CD4-positive, alpha-beta T cell treated with Interleukin-12 subunit alpha and Interleukin-12 subunit beta, for 1 hour (primary cell): ENCODE measurements at places on chromosomes 4 and X.

GRCh38 chr4:95462921-95463320, 85.9 kb downstream of the UNC5C start:
- no peak for DNase-seq

GRCh38 chr4:4325321-4325720, 35.3 kb downstream of the ZBTB49 start:
- no peak for DNase-seq

- no peak for DNase-seq
Observed at GRCh38 chr4:185019456-185020292, 1.4 kb downstream of the HELT start.

GRCh38 chrX:4851534-4851933, 1138.1 kb upstream of the PRKX start:
- DNase-seq = no peak

DNA sequence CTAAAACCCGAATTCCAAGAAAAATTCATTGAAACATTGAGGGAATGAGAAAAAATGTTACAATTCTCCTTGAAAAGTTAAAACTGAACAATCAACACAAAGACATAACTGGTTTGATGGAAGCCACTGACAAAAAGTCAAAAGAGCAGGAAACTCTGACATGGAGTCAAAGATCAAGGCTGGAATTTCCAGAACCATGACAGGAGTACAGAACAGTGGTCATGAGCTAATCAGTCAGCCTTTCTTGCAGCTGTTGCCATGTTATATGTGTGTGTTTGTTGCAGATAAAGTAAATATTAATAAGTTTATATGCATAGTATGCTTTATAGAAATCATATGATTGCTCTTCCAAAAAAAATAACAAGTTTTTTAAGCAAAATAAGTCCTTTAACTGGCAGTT, 184.7 kb upstream of the HCCS start:
- DNase-seq = no peak

DNA sequence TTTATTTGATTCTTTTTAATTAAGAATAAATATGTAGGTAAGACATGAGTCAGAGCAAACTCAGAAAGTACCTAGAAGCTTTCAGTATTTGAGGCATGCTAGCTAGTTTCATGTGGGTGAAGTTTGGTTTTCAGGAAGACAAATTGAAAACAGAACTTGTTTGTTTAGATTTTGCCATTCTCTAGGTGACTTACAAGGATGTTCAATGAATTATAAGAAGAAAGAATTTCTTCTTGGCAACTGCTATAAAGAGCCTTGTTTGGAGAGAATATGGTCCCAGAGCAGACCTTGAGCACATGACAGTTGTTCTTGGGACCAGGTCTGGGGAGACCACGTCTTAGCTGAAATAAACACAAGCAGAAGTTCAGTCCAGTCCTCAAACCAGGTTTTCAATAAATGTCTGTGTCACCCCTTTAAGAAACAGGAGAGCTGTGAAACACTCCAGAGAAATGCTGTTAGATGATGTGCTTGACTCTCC, 38.0 kb upstream of the IL21 start:
- DNase-seq = no peak

GRCh38 chr4:138790706-138791340, 224.8 kb upstream of the NOCT start:
- DNase-seq = no peak

DNA sequence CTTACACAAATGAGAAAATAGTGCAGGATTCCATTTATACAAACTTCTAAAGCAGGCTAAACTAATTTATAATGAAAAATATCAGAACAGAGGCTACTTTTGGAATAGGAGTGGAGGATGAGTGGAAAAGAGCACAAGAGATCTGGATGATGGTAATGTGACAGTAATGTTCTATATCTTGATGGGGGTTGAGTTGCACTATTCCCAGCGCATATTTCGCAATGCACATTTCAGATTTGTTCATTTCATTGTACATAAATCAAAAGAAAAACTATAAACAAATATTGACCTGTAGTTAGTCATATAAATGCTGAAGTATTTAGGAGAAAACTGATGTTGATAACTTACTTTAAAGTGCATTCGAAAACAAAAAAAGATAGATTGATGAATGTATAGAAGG, 177.0 kb upstream of the MAOA start:
- no peak for DNase-seq

DNA sequence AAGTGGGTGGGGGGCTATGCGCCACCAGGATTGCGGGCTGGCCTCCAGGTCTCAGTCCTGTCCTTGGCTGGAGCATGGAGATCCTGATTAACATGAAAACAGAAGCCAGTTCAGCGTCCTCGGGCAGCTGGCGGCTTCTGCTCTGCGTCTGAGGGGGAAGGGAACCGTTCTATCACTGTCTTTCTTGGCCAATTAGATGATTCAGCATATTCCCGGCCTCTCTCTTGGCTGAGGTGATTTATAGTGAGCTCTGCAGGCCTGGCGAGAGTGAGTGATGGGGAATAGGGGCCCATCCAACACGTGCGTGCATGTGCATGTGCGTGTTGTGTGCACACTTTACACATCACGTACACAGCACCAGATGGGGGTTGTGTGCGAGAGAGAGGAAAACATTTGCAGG, 145.8 kb upstream of the ATP6AP2 start:
- no peak for DNase-seq
